MG63 (cell line): ENCODE measurements at places on chromosomes 1 and 21. TPM values are rescaled to one million over a fixed set of nuclear protein-coding genes. Genes with fewer than 3 reads are reported as not detected.

The GPR25 gene
- total RNA-seq: not detected in 2 replicates

The KCNK1 gene
- 0.52 and 0.53 TPM in 2 replicates for total RNA-seq

The CA6 gene
- total RNA-seq: not detected in 2 replicates

- no peak for DNase-seq
Measured at GRCh38 chr1:147264158-147264768, 21.8 kb downstream of the CHD1L start.

GRCh38 chr1:163531345-163531744 lies 209.6 kb downstream of the NUF2 start:
- DNase-seq: no peak

DNA sequence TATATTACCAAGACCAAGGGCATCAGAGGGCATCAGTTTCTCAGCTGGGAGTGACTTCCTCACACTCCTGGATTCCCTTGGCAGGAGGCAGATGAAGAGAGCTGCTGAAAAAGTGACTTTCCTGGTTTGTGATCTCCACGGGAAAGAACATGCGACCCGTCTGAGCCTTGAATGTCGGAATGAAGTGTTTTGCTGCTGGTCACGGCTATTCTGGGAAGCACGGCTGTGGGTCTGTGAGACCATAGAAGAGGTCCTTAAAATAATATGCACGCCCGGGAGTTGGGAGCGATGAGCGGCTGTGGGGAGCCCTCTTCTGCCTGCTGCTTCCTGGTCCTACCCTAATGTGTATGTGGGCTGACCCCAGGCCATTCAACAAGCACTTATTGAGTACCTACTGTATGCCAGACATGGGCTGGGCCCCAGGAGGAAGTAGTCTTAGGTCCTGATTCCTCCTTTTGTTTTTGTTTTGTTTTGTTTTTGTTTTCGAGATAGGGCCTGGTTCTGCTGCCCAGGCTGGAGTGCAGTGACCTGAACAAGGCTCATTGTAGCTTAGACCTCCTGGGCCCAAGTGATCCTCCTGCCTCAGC lies 13.2 kb upstream of the UMODL1 start:
- no peak for DNase-seq

DNA sequence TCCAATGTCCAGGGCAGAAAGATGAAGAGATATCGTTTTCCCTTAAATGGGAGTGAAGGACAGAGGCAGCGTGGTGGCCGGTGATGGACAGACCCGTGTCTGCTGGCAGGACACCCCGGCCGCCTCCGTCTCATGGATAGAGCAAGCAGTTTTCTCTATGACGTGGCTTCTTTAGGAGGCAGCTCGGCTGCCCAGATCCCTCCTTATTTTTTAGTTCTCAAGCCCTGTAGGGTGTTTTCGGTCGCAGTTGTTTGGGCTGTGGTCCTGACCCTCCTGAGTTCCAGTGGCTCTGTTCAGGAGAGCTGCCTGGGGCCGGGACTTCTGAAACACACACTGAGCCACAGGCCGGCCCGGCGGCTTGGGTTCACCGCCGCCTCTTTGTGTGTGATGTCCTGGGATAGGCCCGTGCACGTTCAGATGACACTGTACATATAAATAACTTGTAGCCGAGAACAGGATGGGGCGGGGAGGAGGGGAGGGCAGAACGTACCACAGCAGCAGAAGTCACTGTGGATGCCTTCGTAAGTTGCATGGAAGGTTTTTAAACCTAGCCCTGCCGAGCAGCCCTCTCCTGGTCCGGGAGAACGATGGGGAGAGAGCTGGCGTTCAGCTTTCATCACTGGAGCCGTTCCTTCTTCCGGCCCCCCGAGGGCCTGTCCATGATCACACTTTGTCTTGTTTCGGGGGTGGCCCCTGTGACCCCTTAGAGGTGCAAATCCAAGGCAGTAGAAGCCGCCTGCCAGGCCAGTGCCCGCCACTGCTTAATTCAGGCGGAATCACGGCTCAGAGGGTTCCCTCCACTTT lies 65.2 kb downstream of the SIK1 start:
- DNase-seq: no peak
